ENCODE measurements at places on chromosomes 6 and 20.
A peak's percentile ranks its signal among the peaks of the same experiment; 100 is the strongest.

- DNase-seq = no peak
Observed at GRCh38 chr6:144179828-144180227, 29.5 kb downstream of the STX11 start.

DNA sequence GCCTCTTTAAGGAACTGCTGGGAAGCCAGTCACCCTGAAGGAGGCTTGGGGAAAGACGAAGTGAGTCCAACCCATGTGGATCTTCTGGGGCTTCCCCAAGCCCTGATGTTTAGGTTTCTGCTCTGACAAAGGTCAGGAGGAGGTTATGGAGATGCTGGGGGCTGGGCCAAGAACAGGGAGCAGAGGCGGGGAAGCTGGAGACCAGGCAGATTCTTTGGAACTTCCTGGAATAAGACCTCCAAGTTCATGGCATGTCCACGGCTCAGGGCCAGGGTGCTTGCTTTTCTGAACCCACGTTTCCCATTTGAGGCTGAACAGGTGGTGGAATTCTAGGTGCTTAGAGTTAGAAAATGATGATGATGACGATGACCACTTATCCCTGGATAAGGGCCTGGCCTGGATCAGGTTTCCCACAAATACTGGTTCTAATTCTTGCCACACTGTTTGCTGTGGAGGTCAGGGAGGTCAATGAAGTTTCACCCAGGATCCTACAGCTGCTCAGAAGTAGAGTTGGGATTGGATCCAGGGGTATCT is 30.0 kb upstream of the TGM2 start:
- DNase-seq = no peak

DNA sequence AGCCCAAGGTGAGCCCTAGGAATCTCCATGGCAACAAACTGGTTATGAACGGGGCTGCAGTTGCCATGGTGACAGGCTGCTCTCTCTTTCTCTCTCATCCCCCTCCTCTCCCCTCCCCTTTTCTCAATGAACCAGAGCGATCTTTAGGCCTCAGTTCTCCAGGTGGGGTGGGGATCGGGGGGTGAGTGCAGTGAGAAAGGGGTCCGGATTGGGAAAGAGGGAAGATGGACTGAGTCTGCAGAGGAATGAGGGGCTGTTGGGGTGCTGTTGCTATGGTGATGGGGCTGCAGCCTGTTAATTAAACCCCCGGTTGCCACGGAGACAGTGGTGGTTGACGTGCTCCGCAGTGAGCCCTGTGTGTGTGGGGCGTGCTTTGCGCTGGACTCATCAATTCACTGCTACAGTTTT is 3.6 kb upstream of the SLC12A5 start:
- DNase-seq = no peak

- DNase-seq = no peak
Observed at GRCh38 chr6:16473184-16473907, 235.0 kb downstream of the GMPR start.

- no peak for DNase-seq
Observed at GRCh38 chr6:161139766-161140553, 133.9 kb downstream of the AGPAT4 start.

GRCh38 chr6:160990847-160991405 is 643 bp upstream of the MAP3K4 start:
- DNase-seq = no peak

- DNase-seq = no peak
Observed at GRCh38 chr20:46206025-46206424, 87.9 kb downstream of the CD40 start.

- DNase-seq = no peak
Observed at GRCh38 chr20:42346189-42347170, 728.3 kb upstream of the CHD6 start.

DNA sequence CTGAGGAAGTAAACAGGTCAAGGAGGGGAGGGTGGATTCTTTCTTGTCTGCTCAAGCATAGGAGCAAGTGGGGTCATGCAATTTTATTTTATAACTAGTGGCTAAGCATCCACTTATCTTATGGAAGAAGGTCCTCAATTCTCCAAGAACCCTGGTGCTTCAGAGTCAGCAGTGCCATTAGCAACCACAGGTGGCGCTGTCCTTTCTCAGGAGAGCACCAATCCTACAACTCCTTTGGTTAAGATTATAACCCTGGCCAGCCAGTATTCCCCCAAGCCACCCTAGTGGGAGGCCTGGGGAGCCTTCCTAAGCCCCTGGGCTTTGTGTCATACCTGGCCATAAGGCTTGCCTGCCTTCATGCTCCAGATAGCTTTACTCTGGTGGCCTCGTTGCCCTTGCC is 60.7 kb downstream of the PCSK2 start:
- DNase-seq = no peak

- no peak for DNase-seq
Observed at GRCh38 chr20:8372824-8373380, 240.8 kb downstream of the PLCB1 start.

DNA sequence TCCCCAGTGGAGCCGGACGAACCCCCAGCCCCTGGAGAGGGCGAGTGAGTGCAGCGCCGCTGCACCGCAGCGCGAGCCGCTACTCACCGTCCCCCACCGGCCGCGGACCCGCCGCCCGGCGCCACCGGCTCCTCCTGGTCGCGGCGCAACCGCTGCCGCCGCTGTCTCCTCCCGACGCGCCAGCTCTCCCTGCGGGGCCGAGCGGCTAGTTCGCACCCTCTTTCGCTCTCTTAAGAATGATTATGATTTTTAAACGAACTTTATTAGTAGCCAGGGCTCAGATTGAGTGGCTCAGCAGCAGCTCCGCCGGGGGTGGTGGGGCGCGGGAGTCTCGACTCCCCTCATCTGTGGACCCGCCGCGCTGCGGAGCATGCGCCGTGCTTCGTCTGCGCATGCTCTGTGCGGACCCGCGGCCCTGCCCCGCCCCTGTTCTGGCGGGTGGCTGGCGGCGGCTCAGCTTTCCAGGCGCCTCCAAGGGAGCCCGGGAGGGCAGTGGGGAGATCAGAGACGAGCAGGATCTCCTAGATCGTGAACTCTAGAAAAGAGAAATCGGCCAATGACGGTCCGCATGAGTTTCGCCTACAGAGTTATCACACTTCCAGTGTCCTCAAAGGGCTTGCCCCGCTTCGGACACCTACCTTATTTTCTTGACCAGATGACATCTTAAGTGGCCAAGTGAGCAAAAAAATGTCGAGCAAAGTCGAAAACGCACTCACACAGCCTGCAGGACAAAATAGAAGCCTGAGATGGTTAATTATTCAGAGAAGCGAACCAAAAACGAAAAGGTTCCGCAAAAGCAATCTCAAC is at the start of gene RAB23:
TSS of gene RAB23 (minus strand) at position 372 of the 807 bp plus-strand sequence. CDS start 11,927 bp downstream, outside the sequence.
- peak; percentile 73 for DNase-seq

DNA sequence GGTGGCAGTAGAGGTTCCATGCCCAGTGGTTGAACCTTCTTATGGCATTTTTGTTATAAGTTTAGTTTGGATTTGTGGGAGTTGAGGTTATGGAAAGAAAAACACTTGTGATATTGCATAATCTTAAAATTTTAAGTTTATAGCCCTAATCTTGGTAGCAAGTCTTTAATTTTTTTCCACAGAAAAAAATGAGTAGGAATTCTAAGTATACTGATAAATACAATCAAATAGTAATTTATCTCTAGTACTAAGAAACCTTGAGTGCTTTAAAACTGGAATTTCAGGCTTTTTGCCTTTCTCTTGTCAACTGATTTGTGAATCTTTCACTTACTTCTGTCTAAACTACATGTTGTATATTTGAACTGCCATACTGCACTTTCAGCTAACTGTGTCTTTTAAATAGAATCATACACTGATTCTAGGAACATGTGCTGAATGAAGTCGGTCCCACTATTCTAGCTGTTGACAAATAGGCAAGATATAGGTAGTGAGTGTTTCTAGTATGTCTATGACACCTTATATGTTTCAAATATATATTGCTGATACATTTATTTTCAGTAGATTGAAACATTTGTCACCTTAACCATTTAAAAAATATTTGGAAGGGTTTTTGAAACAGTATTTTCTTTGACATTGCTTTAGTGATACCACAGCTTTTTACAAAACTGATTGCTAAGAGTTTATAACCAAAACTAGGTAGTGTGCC is 2.4 kb downstream of the PARD6B start:
- DNase-seq = no peak

DNA sequence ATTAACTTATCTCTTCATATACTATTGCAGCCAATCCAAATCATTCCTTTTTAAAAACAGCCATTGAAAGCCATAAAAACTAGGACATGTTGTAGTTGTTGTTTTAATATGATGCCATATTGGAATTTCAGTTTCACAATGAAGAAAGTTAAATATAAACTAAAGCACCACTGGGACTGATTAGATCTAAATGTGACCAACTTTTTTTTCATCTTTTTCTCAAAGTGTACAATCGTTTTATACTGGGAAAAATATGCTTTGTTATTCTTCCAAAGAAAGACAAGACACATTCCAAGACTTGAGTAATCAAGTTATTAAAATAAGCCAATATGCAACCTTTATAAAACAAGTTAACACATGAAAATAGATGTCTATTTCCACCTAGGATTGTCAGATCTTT is 68.5 kb downstream of the THEMIS start:
- DNase-seq = no peak

DNA sequence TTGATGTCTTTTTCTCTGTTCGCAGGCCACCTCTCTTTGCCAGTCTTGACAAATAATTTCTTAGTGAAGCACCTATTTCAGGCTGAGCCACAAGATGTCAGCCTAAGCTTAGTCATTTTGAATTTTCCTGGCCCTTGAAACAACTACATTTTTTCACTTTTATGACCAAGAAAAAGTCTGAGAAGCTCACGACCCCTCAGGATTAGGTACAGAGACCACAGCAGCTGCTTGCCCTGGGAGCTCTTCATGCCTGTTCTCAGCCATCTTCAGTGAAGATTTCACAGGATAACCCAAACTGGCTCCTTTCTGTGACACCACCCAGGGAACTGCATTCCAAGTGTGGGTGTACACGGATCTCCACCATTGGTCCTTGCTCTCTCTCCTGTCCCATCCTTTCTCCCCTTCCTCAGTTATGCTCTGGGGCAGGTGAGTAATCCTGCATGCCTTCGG is 38.4 kb upstream of the SPTLC3 start:
- no peak for DNase-seq

DNA sequence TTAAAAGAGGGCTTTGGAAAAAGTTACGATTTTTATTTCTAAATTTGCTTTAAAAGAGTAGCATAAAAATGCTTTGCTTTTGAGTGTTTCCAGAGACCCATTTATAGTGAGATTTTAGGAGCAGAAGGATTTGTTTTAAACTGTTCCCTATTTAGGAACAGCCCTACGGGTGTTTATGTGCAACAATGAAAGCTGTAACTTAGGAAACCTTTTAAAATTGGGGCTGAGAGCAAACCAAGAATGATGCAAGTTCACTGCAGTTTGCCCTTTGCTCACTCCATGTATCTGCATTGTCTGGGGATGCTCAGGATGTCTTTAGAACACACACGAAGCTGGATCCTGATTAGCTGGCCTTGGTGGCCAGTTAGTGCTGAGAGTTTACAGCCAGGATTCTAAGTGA is 40.9 kb downstream of the GHRH start:
- no peak for DNase-seq

GRCh38 chr6:33923857-33924514 is 120.2 kb upstream of the MLN start:
- no peak for DNase-seq

DNA sequence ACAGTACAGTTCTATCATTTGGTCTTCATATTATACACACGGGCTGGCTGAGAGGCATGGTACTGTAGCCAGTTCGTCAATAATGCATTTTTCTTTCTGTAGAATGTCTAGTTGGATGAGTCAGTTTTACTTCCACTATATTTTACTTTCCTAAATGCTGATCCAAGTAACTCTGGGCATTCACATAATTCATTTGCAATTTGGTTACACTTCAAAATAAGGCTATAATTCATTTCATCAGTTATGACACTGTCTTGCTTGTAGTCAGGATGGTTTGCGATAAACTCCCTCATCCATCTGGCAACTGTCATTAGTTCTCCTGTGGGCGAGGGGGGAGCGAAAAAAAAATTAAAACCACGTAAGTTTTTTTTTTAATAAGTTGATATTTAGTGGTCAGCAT is 46.3 kb downstream of the GCLC start:
- no peak for DNase-seq

DNA sequence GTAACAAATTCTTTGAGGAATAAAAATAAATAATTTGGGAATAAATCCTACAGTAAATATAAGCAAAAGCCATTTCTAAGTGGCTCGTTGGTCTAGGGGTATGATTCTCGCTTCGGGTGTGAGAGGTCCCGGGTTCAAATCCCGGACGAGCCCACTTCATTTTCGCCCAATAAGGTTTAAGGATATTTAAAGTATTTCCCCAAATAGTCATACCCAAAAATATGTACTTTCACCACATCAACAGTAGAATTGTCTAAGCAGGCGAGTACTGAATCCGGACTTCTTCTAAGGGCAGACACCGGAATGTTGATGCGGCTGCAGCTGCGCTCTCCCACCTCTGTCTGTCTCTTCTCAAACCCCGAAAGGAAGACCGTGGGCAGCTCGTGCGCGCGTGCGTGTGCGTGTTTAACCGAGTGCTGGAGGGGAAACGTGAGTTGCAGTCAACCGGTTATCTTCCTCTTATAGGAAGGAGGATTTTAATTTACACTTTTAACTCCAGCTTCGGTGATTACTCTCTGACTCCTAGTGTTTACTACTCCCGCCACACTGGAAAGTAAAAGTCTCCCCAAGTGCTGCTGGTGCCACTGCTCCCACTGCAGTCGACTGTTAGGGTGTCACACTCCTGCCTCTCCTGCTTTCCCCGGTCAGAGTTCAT is 155.7 kb upstream of the PRSS16 start:
- DNase-seq = no peak

DNA sequence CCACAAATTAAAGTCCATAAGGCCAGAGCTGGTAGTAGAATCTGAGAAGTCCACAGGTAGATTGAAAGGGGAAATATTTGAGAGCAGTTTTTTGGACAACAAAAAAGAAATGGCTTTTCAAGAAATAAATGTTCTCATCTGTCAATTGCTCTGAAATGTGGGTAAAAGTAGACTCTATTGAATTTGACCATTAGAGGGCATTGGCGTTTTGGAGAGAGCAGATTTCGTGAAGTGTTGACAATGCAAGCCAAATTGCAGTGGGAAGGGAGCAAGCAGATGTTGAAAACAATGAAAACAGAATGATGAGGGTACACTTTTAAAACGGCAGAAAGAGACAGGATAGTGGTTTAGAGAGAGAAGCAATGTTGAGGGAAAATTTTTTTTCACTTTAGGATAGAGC is 149.1 kb upstream of the FAM83B start:
- DNase-seq = no peak

DNA sequence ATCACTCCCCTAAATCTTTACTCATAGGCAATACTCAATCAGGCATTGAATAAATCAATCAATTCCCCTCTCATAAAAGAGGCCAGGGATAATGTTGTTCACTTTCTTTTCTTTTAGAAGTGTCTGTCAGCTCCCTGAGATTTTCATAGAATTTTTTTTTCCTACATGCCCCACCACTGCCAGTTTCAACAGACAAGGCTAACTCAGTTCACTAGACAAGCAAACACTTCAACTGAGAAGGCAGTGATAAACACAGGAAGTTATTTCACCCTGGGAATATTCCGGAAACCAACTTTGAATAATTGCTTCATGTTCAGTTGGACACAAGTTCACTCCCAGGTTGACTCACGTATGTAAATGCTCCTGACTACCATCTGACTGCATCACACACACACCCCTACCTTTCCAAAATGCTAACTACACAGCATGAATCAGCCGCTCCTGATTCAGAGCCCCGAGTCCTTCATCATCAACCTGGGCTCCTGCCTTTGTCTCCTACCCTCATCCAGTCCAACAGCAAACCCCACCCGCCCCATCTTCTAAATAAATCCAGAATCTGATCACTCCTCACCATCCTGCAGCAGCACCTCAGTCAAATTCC is 143.9 kb downstream of the BCAS1 start:
- DNase-seq = no peak

GRCh38 chr6:167336844-167337630 is 12.2 kb downstream of the TTLL2 start:
- DNase-seq = no peak

GRCh38 chr6:20827798-20828197 is 293.5 kb downstream of the CDKAL1 start:
- no peak for DNase-seq
